ENCODE measurements at places on chromosomes 4 and X. TPM values are rescaled to one million over a fixed set of nuclear protein-coding genes. Genes with fewer than 3 reads are reported as not detected.

DNA sequence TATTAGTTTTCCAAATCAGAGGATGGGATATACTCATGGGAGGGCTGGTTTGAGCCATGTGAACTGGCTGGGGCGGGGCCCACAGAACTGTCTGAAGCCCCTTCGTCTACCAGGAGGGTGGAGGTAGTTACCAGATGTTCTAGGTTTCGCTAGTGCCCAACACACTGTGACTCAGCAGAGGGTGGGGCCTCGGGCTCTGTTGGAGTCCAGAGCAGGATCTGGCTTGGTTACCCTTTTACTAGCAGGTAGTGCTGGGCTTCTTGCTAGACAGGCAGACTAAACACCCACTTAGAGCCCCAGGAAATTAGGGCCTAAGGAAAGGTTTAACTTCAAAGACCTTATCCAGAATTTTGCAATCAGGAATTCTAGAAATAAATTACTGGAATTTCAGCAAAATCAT lies 56.2 kb upstream of the CHRDL1 start:
- H3K27me3 ChIP-seq = peaks cover 7% of the 10 kb centered on the region
- no peak for DNase-seq
- no peak overlapping the region for H3K27ac ChIP-seq
- no peak overlapping the region for H3K4me3 ChIP-seq
- H3K4me1 ChIP-seq = no peaks in the 10 kb centered on the region

GRCh38 chr4:110198435-110199416 lies at the start of gene ELOVL6:
Gene ELOVL6, minus strand, starts transcription at chr4:110198615. Its CDS starts 280 bp downstream, at chr4:110198335.
- no peaks in the 10 kb centered on the region for H3K27me3 ChIP-seq
- H3K36me3 ChIP-seq = no peaks in the 10 kb centered on the region
- peak within 1 kb of the TSS; percentile 77 for H3K27ac ChIP-seq
- H3K4me3 ChIP-seq = peak within 1 kb of the TSS; percentile 99

DNA sequence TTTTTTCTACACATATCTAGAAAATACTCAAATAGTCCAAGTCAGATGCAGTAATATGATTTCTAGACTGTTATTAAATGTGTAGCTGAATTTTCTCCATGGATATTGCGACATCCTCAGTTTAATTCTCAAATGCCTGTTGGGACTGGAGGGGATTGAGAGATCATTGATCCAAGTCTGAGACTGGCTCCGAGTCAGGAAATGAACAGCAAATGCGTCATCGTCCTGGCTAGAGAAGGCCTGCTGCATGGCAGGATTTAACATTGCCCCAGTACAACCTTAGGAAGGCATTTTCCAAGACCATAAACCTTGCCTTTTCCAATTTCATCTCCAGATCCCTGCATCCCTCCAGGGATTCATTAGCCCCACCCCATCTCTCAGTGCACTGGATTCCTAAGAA lies 56.6 kb upstream of the SLC6A14 start:
- no peak overlapping the region for H3K4me3 ChIP-seq
- no peak for DNase-seq
- H3K27me3 ChIP-seq = no peaks in the 10 kb centered on the region
- no peak overlapping the region for H3K27ac ChIP-seq

ADH6 gene
- not detected for total RNA-seq

- no peaks in the 10 kb centered on the region for H3K27me3 ChIP-seq
- H3K4me3 ChIP-seq = no peak overlapping the region
- H3K4me1 ChIP-seq = no peaks in the 10 kb centered on the region
Measured at GRCh38 chr4:150493851-150494250, 88.1 kb upstream of the MAB21L2 start.

- no peak overlapping the region for H3K4me3 ChIP-seq
- no peak for DNase-seq
- H3K27me3 ChIP-seq = no peaks in the 10 kb centered on the region
- H3K4me1 ChIP-seq = no peaks in the 10 kb centered on the region
- H3K27ac ChIP-seq = no peak overlapping the region
Measured at GRCh38 chr4:28350485-28350884, 1489.8 kb downstream of the STIM2 start.

All from naive thymus-derived CD8-positive, alpha-beta T cell (primary cell).